ENCODE measurements at places on chromosomes 6 and 20. TPM values are rescaled to one million over a fixed set of nuclear protein-coding genes. Genes with fewer than 3 reads are reported as not detected.

- no peak for DNase-seq
These were observed 64.8 kb upstream of the RCAN2 start for GRCh38 chr6:46556053-46556452.

GRCh38 chr6:64505312-64505711, 869.7 kb downstream of the PHF3 start:
- no peak for DNase-seq

- no peak for DNase-seq
These were observed 262.4 kb downstream of the PLCB1 start for GRCh38 chr20:8394308-8394945.

DNA sequence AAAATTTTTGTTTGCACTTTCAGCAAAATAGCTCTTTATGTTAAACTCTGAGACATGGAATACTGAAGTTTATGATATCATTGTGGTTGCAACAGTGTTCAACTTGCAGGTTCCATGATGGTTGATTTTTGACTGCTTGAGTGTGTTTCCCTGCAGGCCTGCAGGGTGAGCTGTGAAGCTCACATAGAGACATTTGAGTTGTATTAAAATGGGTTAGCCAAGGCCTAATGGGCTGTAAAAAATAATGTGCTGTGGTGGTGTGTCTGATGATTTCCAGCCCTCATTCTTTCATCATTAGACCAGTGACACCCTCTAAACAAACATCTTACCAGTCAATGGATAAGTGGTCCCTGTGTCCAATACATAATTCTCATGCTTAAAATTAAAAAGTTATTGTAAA, 321.4 kb downstream of the FARS2 start:
- no peak for DNase-seq

DNA sequence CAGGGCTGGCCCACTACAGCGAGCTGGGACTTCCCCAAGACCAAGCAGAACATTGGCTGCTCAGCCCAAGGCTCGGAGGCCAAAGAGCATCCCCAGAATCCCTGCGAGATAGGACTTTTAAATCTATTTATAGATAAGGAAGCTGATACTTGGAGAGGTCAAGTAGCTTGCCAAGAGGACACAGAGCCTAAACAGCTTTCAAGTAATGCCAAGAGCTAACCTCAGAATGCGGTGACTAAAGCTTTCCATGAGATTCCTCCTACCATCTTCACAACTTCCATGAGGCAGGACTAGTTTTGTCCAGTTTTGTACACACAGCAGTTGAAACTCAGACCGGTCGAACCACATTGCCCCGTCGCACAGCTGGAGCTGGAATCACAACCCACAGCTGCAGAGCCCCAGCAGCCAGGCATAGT, 168.1 kb upstream of the TOP1 start:
- no peak for DNase-seq

DNA sequence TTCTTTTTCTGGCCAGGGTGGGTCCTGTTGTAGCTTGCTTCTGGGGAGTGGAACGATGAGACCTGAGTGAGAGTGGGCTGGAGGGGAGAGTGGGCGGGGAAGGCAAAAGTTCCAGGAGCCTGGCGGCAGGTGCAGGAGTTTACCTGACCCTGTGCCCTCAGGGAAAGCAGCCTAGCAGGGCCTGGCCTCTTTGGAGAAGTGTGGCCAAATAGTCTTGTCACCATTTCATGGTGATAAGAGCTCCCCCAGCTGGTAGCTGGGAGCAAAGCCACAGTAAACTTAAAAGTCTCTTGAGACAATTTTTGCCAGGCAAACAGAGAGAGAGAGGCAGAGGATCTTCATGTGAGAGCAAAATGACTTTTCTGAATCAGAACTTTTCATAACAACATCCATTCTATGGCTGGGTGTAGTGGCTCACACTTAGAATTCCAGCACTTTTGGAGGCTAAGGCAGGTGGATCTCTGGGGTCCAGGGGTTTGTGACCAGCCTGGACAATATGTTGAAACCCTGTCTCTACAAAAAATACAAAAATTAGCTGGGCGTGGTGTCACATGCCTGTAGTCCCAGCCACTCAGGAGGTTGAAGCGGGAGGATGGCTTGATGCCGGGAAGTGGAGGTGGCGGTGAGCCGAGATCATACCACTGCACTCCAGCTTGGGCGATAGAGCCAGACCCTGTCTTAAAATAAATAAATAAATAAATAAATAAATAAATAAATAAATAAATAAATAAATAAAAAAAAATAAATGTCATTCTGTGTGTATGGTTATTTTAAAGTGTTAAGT, 161.8 kb upstream of the SCGN start:
- no peak for DNase-seq

DNA sequence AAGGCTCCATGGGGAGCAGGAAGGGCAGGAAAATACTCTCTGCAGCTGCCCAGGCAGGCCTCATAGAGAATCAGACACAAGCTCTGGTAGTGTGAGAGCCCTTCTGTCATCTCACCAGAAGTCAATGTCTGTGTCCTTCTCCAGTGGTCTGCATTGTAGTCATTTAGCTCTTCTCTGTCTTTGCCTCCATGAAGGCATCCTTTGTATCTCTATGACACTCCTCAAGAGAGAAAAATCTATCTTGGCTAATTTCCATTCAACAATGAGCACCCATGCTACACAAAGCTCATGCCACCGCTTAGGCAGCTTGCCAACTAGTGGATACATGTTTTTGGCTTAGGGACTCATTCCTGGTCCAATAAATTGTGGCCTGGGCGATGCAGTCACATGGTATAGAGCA, 92.1 kb downstream of the RNF217 start:
- no peak for DNase-seq

DNA sequence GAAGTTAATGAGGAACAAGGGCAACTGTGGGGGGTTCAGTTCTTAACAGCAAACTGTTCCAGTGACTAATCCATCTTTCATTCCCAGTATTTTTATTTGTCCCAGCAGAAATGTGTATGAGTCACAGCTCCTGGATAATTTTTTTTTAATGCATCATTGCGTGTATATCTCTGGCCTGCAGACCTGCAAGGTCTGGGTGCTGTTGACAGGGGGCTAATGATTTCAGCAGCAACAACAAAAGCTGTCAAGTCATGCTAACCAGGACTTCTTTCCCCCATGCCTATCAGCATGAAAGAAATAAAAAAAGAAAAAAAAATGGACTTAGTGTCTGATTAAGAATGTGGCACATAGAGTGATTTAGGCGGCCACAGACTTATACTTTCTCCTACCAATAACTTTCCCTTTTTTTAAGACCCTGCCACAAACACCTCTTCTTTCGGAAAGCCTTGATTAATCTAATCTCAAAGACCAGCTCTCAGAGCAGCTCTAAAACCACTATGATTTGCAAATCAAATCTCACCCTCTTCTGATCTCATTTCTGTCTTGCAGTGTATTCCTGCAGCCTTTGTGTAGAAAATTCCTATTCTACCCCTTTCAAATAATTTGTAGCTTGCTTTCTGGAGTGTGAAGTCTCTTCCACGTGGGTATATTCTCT, 14.2 kb upstream of the PREX1 start:
- no peak for DNase-seq

DNA sequence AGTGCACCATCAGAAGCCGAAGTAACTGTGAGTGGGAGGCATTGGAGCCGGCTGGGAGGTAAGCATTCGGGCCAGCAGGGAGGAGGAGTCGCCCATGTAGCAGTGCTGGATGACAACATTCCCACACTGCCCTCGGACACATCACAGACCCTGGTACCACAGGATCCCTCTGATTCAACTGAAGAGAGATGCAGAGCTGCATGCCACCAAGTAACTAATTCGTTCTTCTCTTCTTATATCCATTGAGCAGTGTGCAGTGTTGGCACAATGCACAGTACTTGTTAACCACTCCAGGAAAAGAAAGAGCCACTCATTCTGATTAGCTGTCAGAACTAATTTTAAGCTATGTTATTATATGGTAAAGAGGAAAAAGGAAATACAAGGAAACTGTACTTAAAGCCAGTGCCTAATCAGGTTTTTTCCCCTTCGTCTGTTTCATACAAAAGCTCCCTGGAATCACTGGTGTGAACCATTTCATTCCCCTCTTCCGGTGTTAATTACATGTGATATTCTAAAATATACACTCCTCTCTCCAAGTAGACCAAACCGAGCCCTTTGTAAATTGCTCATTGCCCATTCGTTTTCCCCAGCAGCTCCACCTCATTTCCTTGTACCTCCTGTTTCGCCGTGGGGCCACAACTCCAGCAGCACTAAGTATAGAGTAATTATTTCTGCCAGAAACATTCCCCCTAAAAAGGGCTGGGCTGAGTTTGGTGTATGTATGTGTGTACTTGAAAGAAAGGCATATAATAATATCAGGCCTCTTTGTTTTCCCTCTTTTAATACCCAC, 32.4 kb upstream of the ADTRP start:
- no peak for DNase-seq

DNA sequence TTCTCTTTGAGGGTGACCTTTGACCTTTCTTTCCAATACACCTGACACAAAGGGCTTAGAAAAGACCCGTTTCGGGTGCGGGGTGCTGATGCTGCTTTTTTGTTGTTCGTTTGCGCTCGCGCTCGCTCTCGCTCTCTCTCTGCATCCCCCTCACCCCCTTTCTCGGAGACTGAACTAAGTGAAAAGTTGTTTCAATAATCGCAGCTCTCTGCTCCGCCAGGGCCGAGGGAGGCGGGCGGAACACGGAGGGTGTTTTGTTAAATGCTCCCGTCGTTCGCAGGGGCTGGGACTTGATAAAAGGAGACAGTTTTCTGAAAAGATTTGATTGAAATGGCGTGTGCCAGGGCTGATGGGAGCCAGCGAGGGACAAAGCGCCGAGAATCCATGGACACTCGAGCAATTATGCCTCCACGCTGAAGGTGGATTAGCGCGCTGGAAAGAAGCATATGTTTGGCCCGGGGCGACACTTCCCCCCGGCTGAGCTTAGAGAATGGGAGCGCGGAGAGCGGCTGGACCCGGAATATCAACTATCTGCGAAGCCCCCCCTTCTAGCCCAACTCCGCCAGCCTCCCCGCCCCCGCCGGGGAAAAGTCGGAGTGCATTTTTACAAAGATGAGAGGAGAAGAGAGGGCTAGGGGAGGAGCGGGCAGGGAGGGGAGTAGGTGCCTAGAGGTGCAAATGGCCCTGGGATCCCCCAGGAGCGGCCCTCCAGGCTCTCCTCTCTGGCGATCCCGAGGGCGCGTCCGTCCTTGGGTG, 25.0 kb downstream of the TFAP2A start:
- no peak for DNase-seq

- DNase-seq, result no peak
These were observed 9.8 kb upstream of the TPBG start for GRCh38 chr6:82353848-82354247.

- no peak for DNase-seq
These were observed 28.4 kb upstream of the KCNK16 start for GRCh38 chr6:39350723-39351505.

DNA sequence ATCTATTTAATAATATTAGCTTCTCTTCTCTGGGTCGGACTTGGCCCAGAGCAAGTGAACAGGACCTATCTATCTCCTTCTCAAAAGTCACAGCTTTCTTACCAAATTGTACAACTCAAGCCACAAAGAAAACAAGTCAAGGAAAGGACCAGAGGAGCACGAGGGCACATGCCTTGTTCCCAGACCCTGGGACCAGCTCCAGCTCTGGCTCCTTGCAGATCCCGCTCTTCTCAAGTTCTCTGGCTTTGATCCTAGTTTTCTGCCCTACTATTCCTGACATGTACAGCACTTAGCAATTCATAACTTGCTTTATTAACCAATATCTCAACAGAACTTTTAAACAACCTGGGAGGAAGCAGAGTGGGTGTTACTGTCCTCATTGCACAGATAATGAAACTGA, 185.9 kb downstream of the ESR1 start:
- DNase-seq, result no peak

DNA sequence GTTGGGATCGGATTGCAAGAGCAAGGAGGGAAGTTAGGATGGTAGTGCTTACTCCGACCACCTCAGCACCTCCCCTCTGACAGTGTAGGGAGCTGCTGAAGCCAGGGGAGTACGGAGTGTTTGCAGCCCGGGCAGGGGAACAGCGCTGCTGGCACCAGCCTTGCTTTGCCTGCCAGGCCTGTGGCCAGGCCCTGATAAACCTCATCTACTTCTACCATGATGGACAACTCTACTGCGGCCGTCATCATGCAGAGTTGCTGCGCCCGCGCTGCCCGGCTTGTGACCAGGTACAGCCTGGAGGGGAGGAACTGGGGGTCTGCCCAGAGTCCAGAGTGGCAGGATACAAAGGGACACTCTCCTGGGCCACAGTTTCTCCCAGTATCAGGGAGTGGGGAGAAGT, 2.2 kb upstream of the TOMM6 start:
- DNase-seq, result peak; percentile 74

GRCh38 chr20:44728801-44729443, 13.8 kb downstream of the CCN5 start:
- peak; percentile 90 for DNase-seq

GRCh38 chr6:143774347-143774746, 68.8 kb upstream of the LTV1 start:
- no peak for DNase-seq

DNA sequence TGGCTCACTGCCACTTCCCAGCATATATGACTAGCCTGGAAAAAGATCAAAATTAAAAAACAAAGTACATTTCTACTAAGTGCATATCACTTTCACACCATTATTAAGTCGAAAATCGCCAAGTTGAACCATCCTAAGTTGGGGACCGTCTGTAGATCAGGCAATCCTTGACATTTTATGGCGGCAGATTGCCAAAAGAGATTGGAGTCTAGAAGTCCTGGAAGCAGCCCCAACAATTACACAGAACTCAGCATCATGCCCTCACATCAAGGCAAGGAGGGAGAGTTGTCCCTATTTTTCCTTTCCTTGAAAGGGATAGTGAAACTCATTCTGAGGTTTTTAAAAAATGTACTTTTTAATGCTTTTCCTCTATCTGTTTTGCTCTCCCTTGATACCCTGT, 30.7 kb downstream of the SLC22A3 start:
- DNase-seq, result no peak

DNA sequence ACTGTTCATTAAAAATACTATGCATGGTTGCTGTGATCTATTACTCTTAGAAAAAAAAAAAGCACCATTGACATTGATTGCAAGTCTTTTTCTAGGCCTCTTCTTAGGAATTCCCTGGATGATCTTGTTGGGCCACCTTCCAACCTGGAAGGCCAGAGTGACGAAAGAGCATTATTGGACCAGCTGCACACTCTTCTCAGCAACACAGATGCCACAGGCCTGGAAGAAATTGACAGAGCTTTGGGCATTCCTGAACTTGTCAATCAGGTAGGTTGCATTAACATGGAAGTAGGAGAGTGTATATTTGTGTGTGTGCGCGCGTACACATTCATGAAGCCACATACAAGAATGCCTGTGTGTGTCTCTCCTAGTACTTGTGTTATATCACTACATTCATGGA, 140.4 kb downstream of the NCOA3 start:
- no peak for DNase-seq

- DNase-seq, result no peak
These were observed 979.0 kb upstream of the MAN1A1 start for GRCh38 chr6:120328521-120328920.

The GABRR1 gene
- not detected for total RNA-seq

The RPS6KA2 gene
- 166 TPM for total RNA-seq

The HCK gene
- total RNA-seq, result 68.1 TPM

The DST gene
- total RNA-seq, result 241 TPM

The SLC22A7 gene
- total RNA-seq, result not detected

The AVP gene
- not detected for total RNA-seq

The GJA1 gene
- 105 TPM for total RNA-seq

Data from upper lobe of left lung (tissue), 6 donors.